ENCODE measurements at places on chromosomes 5 and 9. TPM values are rescaled to one million over a fixed set of nuclear protein-coding genes. Genes with fewer than 3 reads are reported as not detected.

ZNF879 gene
- total RNA-seq = 3.2 TPM

LRRC70 gene
- 0.97 TPM for total RNA-seq

DPYSL3 gene
- total RNA-seq = 58.2 TPM

DND1 gene
- not detected for total RNA-seq

NEUROG1 gene
- not detected for total RNA-seq

FAM169A gene
- total RNA-seq = not detected

Data from cardiac atrium fibroblast (primary cell).